ENCODE measurements at places on chromosomes 4 and X.

GRCh38 chrX:23989689-23990088 is 37.3 kb downstream of the KLHL15 start:
- H3K4me3 ChIP-seq: no peak overlapping the region
- no peak for DNase-seq
- no peak overlapping the region for H3K27ac ChIP-seq
- H3K27me3 ChIP-seq: no peaks in the 10 kb centered on the region
- no peaks in the 10 kb centered on the region for H3K4me1 ChIP-seq

- H3K27me3 ChIP-seq: no peaks in the 10 kb centered on the region
- no peaks in the 10 kb centered on the region for H3K36me3 ChIP-seq
- H3K27ac ChIP-seq: no peak overlapping the region
- peaks cover 1% of the 10 kb centered on the region for H3K4me1 ChIP-seq
- no peak for DNase-seq
These were observed 1964.0 kb downstream of the PCDH7 start for GRCh38 chr4:32684160-32684559.

DNA sequence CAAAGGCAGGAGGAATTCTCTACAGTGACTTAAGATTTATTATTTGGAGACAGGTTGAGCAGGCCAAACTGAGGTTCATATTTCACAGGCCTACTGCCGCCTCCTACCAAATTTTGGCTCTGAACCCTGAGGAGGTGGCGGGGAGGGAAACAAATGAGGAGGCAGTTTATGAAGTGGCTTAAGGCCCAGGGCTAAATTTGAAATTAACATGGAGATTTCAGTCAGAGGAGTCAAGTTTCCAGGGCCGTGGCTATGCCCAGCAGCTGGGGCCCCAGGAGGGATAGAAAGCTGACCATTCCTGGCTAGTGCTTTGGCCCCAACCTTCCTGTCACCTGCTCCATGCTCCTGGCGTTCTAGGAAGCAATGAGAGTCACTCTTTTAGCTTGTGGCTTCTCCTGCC is 73.4 kb upstream of the ARHGAP36 start:
- H3K27ac ChIP-seq: no peak overlapping the region
- H3K36me3 ChIP-seq: no peaks in the 10 kb centered on the region
- H3K4me1 ChIP-seq: no peaks in the 10 kb centered on the region
- no peaks in the 10 kb centered on the region for H3K27me3 ChIP-seq

DNA sequence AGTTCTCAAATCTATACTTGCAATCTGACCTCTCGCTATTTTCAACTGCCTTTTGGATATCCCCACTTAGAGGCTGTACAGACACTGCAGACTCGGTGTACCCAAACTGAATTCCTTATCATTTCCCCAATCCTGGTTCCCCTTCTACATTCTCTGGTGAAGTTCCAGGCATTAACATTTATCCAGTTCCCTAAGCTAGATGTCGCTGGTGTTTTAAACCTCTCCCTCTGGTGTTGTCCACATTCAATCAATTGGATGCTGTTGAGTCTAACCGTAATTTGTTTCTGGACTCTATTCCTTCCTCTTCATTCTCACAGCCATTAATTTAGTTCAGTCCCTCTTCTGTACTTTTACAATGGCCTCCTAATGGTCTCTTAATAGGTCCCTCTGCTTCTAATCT is 7.2 kb upstream of the STK26 start:
- no peaks in the 10 kb centered on the region for H3K36me3 ChIP-seq
- H3K27me3 ChIP-seq: no peaks in the 10 kb centered on the region
- H3K4me1 ChIP-seq: no peaks in the 10 kb centered on the region
- no peak for DNase-seq
- no peak overlapping the region for H3K4me3 ChIP-seq
- no peak overlapping the region for H3K27ac ChIP-seq

DNA sequence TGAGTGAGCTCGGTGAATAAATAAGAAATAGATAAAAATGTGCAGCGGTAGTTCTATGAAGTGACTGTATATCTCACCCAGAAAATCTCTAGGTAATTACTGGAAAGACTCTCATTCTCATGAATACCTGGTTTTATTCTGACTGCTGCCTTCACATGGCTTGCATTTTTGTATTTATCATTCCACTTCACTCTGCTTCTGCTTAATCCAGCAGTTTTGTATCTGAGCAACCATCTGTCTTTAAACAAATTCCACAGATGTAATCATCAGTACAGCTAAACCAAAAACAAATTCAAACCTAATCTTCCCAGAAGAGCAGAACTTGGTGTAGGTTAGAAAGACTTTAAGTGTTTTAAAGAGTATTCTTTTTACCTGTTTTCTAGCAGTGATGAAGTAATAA is 11.2 kb upstream of the ALB start:
- DNase-seq: no peak
- H3K27me3 ChIP-seq: peaks cover 55% of the 10 kb centered on the region
- H3K4me1 ChIP-seq: no peaks in the 10 kb centered on the region
- H3K4me3 ChIP-seq: no peak overlapping the region
- no peaks in the 10 kb centered on the region for H3K36me3 ChIP-seq

- H3K36me3 ChIP-seq: peaks cover 27% of the 10 kb centered on the region
- no peak overlapping the region for H3K27ac ChIP-seq
- no peak for DNase-seq
- no peaks in the 10 kb centered on the region for H3K4me1 ChIP-seq
These were observed 13.2 kb downstream of the NEIL3 start for GRCh38 chr4:177322881-177323280.

Data from PC-3 (cell line).